Diencephalon (tissue), 1 donor: ENCODE measurements at places on chromosomes 3 and 15. TPM values are rescaled to one million over a fixed set of nuclear protein-coding genes. Genes with fewer than 3 reads are reported as not detected.

KIF9 gene
- total RNA-seq: 12.5 TPM

CFAP100 gene
- 6.5 TPM for total RNA-seq

ALS2CL gene
- total RNA-seq: 2.1 TPM

LRRIQ4 gene
- 1.6 TPM for total RNA-seq

ZNF662 gene
- 16.6 TPM for total RNA-seq

TNK2 gene
- 24.9 TPM for total RNA-seq

PARL gene
- 26.3 TPM for total RNA-seq

SLC22A14 gene
- 0.69 TPM for total RNA-seq

MLF1 gene
- 72.9 TPM for total RNA-seq

KCNH8 gene
- total RNA-seq: 18.0 TPM

CAPN7 gene
- total RNA-seq: 51.0 TPM
